ENCODE measurements at places on chromosomes 11 and 22.

GRCh38 chr11:77151804-77152509 is 23.9 kb downstream of the MYO7A start:
- peak; percentile 22 for DNase-seq

GRCh38 chr11:112583261-112583893 is 322.7 kb upstream of the PLET1 start:
- no peak for DNase-seq

DNA sequence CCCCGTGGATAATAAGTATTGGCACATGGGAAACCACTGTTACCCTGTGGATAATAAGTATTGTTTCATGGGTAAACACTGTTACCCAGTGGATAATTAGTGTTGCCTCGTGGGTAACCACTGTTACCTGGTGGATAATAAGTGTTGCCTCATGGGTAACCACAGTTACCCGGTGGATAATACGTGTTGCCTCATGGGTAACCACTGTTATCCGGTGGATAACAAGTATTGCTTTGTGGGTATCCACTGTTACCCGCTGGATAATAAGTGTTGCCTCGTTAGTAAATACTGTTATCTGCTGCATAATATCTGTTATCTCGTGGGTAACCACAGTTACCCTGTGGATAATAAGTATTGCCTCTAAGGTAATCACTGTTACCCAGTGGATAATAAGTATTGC is 25.5 kb upstream of the NXPE4 start:
- DNase-seq = no peak

DNA sequence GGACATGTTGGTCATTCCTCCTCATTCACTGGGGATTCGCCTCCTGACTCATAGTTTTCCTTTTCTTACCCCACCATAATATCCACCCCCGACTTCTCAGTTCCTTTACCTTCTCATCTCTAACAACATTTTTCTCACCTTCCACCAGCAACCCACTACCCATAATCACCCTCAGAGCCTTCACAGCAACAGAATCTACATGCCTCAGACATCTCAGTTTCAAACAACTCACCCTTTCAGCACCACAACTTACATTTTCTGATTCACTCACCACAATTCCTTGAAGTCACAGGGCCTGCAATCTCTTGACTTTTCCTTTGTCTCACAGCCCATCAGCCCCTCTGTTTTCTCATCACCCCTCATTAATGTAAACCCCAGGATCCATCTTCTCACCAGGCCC is 2.3 kb upstream of the MTNR1B start:
- no peak for DNase-seq

DNA sequence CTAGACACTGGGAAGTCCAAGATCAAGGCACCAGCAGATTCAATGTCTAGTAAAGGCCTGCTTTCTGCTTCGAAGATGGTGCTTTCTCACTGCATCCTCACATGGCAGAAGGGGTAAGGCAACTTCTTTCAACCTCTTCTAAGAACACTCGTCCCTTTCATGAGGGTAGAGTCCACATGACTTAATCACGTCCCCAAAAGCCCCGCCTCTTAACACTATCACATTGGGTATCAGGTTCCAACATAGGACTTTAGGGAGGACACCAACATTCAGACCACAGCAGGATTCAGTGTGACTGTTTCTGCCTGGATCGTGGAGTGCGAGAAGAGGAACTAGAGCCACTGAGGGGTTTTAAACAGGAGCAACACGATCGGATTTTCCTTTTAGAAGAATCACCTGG is 3.7 kb upstream of the TIRAP start:
- DNase-seq = no peak

DNA sequence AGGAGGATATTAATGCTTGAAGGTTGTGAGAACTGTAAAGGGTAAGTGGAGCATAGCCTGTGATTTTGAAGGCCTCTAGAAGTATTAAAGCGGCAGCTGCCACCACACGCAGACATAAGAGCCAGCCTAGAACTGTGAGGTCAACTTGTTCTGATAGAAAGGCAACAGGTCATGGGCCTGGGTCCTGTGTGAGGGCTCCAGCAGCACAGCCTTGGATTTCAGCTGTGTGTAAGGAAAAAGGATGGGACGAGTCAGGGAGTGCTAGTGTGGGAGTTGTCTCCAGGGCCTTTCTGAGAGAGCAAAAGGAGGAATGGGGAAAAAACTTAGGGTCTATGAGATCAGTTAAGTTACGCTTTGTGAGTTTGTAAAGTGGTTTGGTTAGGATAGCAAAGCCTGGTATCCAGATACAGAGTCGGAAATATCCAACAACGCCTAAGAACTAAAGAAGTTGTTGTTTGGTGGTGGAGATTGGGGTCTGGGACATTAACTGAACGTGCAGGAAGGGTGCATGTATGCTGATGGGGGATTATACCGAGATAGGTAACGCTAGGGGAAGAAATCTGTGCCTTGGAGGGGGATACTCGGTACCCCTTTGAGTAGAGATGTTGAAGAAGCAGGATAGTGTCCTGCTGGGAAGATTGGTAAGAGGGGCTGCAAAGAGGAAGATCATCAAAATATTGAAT is 17.4 kb upstream of the ANO1 start:
- no peak for DNase-seq

DNA sequence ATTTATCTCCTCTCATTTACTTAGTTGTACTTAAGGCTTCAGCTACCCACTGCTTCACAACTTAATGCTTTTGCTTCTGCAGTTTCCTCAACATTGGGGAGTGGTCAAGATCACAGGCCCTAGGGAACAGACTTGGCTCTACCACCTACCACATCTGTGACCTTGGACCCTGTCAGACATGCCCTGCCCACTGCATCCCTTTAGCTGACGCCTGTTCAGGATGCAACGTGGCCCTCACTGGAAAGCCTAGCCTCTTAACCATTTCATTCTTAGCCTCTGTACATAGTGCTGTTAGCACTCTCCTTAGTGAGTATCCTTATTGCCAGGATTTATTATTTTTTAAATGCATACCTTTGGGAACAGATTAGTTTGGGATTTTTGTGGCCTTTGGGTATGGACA is 34.4 kb downstream of the TNRC6B start:
- DNase-seq = no peak

- no peak for DNase-seq
Measured at GRCh38 chr22:20517422-20517821, 10.0 kb downstream of the MED15 start.

DNA sequence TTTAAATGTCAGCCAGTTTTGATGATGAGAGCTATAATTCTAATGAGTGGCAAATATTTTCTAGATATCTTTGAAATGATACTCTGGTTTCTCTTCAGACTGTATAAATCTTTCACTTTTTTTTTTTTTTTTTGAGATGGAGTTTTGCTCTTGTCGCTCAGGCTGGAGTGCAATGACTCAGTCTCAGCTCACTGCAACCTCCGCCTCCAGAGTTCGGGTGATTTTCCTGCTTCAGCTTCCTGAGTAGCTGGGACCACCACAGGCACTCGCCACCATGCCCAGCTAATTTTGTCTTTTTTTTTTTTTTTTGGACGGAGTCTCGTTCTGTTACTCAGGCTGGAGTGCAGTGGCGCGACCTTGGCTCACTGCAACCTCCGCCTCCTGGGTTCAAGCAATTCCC is 113.6 kb downstream of the TEAD1 start:
- no peak for DNase-seq

DNA sequence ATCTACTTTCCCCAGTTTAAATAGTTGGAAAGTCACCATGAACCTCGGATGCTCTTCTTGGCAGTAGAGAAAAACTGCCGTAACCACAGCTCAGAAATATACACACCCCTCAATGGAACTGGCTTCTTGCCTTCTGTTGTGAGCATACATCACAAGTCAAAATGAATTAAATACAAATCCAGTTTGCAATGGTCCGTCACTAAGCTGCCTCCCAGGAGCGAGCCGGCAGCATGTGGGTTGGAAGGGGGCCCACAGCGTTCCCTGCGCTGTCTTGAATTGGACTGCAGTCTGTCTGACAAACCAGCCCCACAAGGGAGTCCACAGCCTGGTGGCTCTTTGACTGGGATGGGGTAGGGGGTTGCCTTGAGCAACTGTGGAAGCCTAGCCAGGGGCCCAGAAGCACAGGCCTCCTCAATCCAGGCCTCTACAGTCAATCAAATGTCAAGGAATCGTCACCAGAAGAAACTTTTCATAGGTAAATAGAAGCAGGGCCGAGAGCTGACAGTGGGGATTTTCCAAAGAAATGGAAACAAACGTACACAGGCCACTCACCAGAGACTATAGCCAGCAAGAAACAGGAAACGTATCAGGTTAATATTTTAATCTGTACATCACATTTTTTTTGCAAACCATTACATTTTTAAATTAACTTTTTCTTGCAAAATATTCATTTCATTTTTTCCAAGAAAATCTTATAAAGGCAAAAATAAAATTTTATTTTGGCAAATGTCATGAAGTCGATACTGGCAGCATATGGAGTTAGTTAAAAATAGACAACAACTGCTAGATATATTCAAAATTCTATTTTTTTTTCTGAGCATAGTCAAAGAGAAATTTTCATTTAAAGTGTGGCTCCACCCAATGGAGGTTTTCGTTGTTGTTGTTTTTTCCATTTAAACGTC is 38.5 kb downstream of the C11orf58 start:
- no peak for DNase-seq

DNA sequence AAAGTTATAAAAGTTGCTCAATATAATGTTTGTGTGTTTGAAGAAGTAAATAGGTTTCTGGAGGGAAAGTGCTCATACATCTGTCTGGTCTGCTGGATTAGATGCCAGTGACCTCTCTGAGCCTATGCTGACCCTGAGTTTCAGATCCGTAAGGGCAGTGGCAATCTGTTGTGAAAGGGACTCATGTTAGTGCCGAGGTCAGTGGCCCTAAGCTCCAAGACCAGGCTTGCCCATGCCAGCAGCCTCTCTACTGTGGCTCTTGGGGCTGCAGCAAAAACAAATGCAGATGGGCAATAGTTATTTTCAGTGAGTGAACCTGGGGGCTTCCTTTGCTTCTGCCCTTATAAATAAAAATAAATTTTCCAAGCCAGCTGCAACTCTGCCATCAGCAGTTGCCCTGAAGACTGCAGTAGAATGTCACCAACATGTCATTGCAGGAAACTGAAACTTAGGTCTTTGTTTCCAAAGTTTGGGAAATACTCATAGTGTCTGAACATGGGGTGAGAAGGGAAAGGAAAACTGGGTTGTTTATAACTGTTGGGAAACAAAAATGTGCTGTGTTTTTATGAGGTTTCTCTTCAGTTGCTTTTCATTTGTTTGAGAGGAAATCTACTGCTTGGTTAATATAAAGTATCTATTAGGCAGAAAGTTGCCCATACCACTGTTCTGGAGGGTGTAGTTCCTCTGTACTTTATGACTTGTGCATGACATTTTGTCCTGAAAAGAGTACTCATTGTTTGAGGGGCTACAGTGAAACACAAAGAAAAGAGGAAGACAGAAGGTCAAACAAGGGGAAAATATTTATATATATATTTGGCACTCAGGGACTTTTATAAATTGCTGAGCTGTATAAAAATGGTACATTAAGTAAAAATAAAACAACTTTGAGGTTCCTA is 9.5 kb upstream of the MS4A4E start:
- DNase-seq = no peak

- DNase-seq = no peak
Measured at GRCh38 chr11:68354148-68354872, 41.9 kb downstream of the LRP5 start.

- no peak for DNase-seq
Measured at GRCh38 chr11:1827095-1827813, 7.5 kb upstream of the SYT8 start.

DNA sequence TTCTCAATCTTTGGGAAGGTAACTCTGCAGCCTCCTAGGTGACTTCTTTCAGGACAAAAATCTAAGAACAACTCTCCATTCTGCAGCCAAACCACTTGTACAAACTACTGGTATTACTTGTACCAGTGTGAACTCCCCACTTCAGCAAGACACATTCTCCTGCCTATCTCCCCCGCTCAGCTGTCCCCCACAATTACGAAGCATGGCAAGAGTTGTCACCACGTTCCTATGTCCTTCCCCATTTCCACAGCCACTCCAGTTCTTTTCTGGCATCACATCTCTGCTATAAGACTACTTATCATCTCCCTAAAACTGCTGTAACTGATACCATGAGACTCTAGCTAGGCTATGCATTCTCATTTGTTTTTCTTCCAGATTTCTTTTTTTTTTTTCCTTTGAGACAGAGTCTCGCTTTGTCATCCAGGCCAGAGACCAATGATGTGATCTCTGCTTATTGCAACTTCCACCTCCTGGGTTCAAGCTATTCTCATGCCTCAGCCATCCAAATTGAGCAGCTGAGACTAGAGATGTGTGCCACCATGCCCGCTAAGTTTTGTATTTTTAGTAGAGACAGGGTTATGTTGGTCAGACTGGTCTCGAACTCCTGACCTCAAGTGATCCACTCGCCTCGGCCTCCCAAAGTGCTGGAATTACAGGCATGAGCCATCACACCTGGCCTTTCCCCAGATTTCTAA is 71.9 kb upstream of the CDON start:
- no peak for DNase-seq

DNA sequence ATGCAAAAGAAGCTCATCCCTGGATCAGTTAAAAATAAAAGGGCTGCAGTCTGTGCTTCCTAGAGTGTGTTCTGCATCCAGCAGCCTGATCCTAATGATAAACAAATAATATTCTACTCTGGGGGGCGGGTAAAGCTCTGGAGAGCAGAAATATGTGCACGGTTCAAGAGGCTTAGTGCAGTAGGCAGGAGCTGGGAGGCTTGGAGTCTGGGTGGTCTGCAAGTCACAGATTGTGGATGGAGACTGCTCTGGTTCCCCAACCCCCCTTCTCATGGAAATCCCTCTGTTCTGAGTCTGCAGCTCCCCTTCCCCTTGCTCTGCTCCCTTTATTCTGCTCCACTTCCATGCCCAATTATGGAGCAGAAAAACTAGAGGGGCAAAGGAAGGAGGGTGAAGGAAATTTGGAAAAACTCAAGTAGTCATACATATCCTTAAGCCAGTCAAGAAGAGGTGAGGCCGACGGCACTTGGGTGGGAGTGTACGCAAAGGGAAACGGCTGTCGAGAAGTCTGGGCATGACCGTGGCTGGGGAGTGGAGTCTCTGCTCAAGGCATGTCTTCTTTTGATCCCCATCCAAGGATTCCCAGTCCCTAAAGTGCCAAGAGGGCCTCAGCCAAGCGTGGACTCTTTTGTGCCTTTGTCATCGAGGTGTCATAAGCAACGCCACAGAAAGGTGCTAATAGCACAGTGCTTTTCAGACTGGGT is 16.3 kb upstream of the CLMP start:
- no peak for DNase-seq

GRCh38 chr22:44102856-44103255 is 77.9 kb upstream of the PARVG start:
- no peak for DNase-seq

GRCh38 chr11:77752516-77752915 is 68.0 kb downstream of the RSF1 start:
- no peak for DNase-seq

Data from stimulated activated CD8-positive, alpha-beta memory T cell treated with anti-CD3 and anti-CD28 coated beads, Interleukin-15, amount 100 ng/mL, for 24 hours (primary cell).